Stimulated activated CD4-positive, alpha-beta T cell treated with anti-CD3 and anti-CD28 coated beads, TNF-alpha, amount 100 ng/mL, for 4 hours (primary cell): ENCODE measurements at places on chromosomes 3 and 15.

GRCh38 chr3:141065258-141065657 lies 14.1 kb downstream of the SPSB4 start:
- DNase-seq: no peak

DNA sequence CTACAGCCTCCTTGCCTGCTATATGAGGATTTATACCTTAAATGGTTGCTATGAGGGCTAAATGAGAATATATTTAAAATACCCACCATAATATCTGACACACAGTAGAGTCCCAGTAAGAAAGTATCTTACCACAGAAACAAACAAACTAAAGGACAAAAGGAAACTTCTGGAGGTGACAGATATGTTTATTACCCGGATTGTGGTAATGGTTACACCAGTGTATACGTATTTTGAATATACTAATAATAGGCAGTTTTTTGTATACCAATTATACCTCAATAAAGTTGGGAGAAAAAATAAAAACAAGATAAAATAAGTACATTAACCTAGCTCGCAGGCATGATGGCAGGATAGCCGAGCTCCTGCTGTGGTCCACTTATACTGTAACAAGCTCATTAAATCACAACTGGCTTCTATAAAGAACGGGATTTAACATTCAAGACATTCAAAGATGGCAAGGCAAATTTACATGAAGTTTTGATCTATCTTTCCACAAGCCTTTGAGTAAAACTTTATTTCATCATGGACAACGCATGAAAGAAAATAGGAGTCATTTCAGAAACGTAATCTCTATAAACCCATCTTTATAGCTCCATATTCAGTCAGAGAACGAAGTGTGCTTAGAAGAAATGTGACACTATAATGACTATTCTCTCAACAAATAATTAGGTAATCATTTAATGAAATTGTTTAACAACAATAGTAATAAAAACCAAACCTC lies 1.5 kb downstream of the RPN1 start:
- no peak for DNase-seq

- DNase-seq: no peak
These were observed 271.5 kb downstream of the TLE3 start for GRCh38 chr15:69825941-69826818.

GRCh38 chr3:192825216-192825615 lies 92.4 kb downstream of the MB21D2 start:
- DNase-seq: no peak

GRCh38 chr3:90035643-90036042 lies 928.2 kb downstream of the EPHA3 start:
- DNase-seq: no peak

DNA sequence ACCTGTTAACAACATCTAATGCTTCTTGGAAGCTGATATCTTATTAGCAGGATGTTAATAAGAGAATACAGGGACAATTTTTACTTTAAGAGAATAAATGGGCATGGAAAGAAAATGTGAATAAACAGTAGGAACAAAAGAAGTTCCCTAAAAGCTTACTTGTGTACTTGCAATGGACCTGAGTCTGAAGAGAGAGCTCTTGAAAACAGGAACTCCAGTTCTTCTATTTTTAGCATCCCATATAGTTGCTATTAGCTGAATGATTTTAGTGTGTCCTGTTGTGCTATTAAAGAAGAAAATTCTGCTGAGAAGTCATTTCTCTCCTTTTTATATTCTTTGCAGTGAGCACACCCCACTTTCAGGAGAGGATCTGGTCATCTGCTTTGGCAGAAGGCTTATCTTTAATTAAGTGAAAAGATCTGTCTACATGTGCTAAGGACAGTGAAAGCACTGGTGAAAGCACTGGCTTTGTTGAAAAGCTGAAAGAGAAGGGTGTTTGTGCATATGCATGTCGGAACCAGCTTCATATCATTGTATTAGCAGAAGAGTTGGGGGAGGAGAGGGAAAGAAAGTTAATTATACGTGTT lies 1.4 kb upstream of the ST3GAL6 start:
- no peak for DNase-seq
